Panc1 (cell line): ENCODE measurements at places on chromosomes 2 and 18.

DNA sequence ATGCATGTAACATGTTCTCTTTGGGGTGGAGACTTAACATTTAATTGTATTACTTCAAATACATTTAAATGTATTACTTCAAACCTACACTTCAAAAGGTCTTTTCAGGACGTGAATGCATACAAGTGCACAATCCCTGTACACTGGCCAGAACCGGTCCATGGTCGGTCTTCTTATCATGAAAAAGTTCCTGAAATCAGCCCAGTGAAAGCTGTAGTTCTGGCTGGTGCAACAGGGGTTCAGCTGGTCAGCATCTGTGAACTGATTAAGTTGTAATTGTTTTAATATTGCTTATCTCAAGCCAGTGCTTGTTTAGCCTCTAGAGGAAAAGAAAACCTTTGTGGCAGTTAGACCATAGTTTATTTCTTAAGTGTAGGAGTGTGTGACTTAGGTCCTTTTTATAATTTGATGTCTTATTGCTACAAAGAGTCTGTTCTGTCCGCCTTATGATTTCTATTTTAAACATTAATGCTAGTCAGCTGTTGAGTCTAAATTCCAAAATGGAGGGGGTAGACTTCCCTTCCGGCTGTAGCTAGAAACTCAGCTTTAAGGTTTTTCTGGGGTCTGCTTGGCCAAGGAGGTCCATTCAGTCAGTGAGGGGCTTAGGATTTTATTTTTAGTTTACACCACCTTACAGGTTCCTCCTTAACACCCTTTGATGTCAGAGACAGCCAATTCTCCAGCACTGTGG, 768 bp upstream of the CYBRD1 start:
- no peak for DNase-seq

DNA sequence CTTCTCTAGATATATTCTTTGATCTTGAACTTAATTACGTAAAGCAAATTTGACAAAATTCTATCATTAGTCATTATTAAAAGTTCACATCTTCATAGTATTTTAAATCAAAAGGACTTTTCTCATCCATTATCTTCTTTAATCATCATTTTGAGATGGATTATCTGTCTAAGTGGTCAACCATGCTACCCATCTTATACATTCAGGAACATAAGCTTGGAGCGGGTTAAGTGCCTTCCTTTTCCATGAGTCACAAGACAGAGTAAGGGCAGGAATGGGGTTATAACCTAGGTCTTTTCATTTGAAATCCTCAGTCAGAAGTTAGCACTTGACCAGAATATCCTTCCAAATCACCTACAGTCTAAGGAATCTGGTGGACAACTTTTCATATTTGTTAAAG, 297.1 kb downstream of the TCF4 start:
- no peak for DNase-seq

- no peak for DNase-seq
Measured at GRCh38 chr18:58952858-58953257, 88.2 kb downstream of the ZNF532 start.

- no peak for DNase-seq
Measured at GRCh38 chr2:211159972-211160371, 603.6 kb downstream of the CPS1 start.

GRCh38 chr2:190165491-190165890, 103.0 kb upstream of the MSTN start:
- no peak for DNase-seq

GRCh38 chr2:22930781-22931180, 454.2 kb upstream of the KLHL29 start:
- no peak for DNase-seq

DNA sequence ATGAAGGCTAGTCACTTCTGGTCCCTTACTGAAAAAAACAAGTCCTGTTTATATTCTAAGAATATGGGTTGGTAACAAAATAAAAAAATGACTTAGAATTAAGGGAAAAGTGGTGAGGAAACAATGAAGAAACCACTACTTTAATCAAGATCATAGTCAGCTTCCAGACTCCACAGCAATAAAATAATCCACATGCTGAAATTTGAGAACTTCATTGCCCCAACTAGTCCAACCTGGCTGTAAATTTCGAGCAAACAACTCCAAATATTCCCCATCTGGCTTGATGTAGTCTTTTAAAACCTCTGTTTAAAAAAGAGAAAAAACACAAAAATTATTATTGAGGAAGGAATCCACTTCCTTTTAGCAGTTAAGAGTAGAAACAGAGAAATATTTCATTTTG, 32.5 kb downstream of the METTL4 start:
- no peak for DNase-seq

- DNase-seq, result no peak
Measured at GRCh38 chr2:44100351-44100750, 68.3 kb upstream of the PPM1B start.

GRCh38 chr2:127060264-127060945, 46.5 kb downstream of the BIN1 start:
- DNase-seq, result no peak

DNA sequence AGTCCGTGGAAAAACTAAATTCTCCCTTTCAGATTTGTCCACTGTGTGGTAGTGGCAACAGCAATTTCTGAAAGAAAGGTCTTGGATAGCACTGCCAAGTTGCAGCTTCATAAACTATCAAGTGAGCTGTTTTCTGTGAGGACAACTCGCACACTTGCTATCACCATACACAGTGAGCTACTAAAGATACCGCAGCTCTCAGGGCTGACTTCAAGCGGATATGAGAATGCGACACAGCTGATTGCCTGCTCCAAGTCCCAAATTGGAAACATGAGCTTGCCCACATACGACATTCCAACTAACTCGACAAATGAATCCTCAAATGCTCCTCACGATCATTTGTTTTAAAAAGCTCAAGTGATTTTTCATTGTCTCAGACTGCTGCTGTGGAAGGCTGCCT, 46.2 kb downstream of the E2F6 start:
- no peak for DNase-seq

GRCh38 chr18:37481491-37481890, 84.1 kb downstream of the CELF4 start:
- no peak for DNase-seq

- no peak for DNase-seq
Measured at GRCh38 chr2:186848873-186849578, at the start of gene ZSWIM2. ZSWIM2 (minus strand) TSS chr2:186849170; CDS start chr2:186849130, 40 bp downstream.

- no peak for DNase-seq
Measured at GRCh38 chr18:36849288-36850006, 20.5 kb downstream of the KIAA1328 start.

DNA sequence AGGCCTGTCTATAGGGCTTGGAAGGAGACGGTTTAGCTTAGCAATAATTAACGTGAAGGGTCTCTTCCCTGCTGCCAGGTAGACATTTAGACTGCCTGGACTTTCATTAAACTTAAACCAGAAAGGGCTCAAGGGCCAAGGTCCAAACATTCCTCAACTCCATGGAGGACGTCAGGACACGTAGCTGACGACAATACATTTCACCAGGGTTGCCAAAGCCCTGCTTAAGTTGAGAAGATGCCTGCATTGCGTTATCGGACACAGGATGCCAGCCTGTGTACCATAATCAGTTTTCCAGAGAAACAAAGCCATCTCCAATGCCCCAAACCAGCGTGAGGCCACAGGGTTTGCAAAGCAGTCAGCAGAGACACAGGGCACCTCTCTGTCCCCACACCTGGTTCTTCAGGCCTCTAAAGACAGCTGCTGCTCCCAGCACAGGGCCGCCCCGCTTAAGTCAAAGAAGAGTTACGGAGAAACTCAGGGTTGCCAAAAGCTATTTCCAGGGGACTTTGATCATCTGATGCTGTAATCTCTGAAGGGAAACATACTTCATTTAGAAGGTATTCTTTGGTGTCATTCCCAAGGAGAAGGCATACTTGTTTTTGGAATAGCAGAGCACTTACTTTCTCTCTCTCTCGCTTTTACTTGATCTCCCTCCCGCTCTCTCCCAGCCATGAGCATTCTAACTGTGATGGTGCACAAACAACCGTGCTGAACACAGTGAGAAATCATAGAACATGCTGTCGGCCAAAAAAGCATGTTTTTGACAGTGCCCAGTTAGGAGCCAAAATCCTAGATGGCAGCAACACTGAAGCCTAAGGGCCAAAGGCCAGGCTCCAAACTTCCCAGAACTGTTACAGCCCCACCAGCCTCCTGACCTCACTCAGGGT, 46.0 kb downstream of the TTC32 start:
- DNase-seq, result no peak

- DNase-seq, result no peak
Measured at GRCh38 chr2:39386064-39386463, 51.0 kb downstream of the MAP4K3 start.

DNA sequence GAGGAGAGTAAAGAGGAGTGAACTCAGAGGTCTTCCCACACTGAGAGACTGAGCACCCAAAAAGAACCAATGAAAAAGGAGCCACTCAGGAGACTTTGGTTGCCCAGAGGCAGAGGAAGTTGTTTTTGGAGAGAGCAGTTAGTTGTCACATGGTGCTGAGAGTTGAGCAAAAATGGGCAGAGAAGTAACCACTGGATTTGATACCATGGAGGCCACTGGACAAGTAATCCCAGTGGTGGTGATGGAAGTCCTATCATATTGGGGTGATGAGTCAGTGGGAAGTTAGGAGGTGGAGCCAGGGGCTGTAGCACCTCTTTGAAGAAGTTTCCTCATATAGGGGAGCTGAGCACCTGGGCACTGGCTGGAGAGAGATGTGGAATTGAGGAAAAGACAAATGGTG, 235.8 kb downstream of the TPGS2 start:
- no peak for DNase-seq

- no peak for DNase-seq
Measured at GRCh38 chr2:210360412-210360811, 45.4 kb upstream of the MYL1 start.

DNA sequence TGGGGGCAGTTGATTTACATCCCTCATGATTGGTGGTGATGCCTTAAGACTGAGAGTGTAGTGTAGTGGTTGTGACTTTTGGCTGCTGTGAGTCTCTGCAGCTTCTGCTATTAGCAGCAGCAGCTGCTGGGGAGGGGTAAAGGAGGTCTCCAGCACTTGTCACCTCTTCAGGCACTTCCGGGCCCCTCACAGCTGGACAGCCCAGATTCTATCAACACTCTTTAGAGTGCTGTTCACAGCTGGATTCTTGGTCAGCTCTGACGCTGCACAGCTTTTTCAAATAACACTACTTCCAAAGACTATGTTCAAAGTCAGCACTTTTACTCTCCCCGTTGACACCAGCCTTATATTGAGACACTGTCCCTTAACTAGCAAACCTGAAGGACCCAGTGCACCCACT, 396.0 kb downstream of the MEIS1 start:
- no peak for DNase-seq
